ENCODE measurements at places on chromosomes 5 and 9.

DNA sequence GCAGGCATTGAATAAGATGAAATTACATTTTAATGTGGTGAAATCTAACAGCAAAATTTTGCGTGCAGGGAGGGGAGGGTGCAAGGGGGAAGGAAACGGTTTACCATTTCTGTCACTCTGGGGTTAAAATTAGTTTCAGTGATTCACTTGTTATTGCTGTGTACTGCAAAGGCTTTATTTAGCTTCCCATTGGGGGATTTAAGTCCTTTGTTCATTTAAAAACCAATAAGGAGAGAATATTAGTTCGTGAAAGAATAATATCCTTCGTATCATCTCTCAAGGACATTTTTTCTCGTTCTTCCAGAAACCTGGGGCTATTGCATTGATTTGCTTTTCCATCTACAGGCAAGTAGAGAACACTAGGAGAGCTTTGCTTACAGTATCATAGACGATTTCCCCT lies 667.8 kb upstream of the RGMB start:
- no peak for DNase-seq

GRCh38 chr9:131981116-131981776 lies 98.4 kb downstream of the MED27 start:
- no peak for DNase-seq

GRCh38 chr5:178196986-178197385 lies 7.3 kb upstream of the HNRNPAB start:
- DNase-seq, result no peak

- DNase-seq, result no peak
Observed at GRCh38 chr9:123776708-123777537, 153.0 kb downstream of the DENND1A start.

- peak; percentile 48 for DNase-seq
Observed at GRCh38 chr5:72063219-72063819, 44.0 kb upstream of the MAP1B start.

DNA sequence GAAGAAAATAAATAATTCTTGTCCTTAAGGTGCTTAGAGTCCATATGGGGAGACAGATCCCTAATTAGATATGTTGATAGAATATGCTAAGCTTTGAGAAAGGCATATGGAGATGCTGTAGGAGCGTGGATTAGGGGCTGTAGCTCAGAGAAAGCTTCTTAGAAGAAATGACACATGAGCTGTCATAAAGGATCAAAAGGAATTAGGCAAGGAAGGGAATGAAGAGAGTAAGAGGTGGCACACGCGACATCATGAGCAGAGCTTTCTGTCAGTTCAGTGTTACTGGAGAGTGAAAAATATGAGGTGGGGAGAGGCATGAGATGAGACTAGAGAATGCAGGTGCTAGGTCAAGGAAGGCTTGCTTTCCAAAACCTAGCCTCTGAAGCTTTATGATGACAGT lies 118.6 kb downstream of the KIAA0825 start:
- DNase-seq, result no peak

GRCh38 chr9:130815242-130815808 lies 19.7 kb upstream of the ABL1 start:
- DNase-seq, result peak; percentile 30

DNA sequence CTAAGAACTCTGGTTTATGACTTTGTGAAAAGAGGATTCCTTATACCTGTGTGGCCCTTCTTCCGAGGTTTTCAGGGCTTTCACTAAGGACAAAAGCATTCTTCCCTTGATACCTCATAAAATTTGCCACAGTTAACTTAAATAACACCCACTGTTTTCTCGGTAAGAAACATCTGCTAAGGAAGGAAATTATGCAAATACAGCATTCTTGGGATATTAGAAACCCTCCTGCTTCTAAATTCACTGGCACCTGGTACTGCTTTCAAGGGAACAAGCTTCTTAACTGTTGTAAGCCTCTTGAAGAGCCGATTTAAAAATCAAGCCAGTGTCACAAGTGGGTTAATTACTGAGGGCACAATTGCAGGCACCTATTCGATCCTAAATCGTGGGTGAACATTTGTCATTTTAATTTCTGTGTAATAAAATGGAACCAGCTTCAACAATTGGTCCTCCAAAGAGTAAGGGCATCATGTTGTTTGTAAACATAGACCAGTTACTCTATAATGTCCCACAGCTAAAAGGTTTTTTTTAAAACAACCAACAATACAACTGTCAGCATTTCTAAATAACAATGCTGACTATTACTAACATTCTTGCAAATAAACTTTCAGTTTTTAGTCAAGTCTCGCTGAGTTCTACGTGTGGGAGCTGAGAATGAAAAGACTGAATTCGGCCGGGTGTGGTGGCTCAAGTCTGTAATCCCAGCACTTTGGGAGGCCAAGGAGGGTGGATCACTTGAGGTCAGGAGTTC lies 26.6 kb downstream of the AK3 start:
- DNase-seq, result no peak

- no peak for DNase-seq
Observed at GRCh38 chr5:119864286-119864685, 234.9 kb downstream of the FAM170A start.

GRCh38 chr5:174344335-174344734 lies 298.8 kb downstream of the NSG2 start:
- no peak for DNase-seq

DNA sequence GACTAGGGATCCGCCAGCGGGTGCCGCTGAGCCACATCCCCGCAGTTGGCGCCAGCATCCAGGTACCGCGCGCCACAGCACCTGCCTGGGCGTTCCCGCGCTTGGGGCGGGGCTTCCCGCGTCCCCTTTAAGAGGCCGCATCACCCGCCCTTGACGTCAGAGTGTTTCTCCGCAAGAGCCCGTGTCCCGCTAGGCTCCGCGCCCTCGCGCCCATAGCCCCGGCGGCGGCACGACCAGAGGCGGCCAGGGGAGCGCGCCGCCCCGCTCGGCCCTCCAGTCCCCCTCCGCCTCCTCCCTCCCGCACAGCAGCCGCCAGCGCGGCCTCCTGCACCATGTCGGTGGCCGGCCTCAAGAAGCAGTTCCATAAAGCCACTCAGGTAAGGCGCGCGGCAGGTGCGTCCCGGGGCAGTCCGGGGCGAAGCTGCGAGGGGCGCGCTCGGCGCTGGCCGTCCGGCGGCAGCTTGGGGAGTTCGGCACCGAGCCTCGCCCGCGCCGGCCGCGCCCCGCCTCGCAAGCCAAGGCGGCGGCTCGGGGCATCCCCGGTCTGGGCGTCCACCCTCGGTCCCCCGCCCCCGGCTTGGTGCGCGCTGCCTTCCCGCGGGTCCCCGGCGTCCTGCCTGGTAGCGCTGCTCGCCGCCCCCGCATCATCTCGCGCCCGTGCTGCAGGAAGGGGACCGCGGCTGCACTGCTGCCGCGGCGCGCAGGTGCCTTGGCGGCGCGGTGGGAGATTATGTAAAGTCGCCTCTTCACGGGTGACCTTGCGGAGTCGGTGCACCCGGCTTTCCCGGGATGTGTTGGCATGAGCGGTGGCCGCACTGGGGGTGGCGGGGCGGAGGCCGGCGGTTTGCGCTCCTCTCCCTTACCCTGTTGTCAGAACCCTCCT lies at the start of gene SH3GL2:
Gene SH3GL2, plus strand, starts transcription at position 156 of the 883 bp plus-strand sequence.
- DNase-seq, result peak; percentile 40

DNA sequence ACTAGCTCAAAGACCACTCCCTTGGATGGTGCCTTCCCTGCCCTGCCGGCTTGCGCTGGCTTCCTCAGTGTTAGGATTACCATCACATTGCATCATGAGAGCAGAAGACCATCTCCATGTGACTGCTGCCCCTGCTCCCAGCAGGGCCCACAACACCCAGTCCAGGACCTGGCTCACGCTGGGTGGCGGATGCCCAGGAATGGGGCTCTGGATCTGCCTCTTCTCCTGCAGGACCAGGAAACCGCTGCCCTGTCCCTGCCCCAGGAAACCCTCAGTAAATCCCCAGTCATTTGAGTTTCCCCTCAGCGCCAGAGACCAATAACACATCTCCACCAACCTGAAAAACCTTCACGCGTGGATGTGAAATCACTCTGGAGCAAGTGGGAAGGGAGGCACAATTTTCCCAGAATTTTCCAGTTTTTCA lies 3.3 kb upstream of the RNF44 start:
- DNase-seq, result no peak

- peak; percentile 47 for DNase-seq
Observed at GRCh38 chr9:113712053-113712452, 164.1 kb upstream of the ZNF618 start.

GRCh38 chr9:105444130-105444529 lies 3.7 kb upstream of the FSD1L start:
- peak; percentile 88 for DNase-seq

DNA sequence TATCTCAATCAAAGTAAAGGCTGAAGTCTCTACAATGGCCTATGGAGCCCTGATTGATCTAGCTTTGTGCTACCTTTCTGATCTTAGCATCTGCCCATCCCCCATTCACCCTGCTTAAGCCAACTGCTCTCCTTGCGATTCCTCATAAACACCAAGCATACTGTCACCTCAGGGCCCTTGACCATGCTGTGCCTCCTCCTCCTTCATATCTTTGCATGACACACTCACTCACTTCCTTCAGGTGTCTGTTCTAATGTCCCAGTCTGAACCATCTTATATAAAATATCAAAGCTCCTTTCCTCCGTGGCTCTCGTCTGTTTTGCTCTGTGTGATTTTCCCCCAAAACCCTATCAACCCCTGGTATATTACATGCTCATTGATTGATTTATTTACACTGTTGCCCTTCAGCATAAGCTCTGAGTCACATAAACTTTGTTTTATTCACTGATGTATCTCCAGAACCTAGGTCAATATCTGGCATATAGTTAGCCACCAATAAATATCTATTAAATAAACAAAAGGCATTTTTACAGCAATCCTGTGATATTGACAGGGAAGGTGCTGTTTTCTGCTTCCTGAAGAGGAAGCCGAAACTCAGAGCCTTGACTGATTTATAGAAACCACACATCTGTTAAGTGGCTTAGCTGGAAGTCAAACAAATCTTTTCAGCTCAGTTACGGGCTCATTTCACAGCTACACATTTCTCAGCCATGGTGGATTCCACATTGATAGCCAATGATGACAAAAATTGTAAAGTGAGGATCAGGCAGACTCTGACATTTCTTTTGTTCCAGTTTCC lies 103.6 kb downstream of the BOD1 start:
- DNase-seq, result no peak

DNA sequence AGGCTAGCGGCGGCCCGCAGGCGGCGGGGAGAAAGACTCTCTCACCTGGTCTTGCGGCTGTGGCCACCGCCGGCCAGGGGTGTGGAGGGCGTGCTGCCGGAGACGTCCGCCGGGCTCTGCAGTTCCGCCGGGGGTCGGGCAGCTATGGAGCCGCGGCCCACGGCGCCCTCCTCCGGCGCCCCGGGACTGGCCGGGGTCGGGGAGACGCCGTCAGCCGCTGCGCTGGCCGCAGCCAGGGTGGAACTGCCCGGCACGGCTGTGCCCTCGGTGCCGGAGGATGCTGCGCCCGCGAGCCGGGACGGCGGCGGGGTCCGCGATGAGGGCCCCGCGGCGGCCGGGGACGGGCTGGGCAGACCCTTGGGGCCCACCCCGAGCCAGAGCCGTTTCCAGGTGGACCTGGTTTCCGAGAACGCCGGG lies 253 bp downstream of the SLC12A2 start:
- DNase-seq, result no peak

GRCh38 chr5:170570476-170570875 lies 66.7 kb downstream of the KCNIP1 start:
- DNase-seq, result no peak

DNA sequence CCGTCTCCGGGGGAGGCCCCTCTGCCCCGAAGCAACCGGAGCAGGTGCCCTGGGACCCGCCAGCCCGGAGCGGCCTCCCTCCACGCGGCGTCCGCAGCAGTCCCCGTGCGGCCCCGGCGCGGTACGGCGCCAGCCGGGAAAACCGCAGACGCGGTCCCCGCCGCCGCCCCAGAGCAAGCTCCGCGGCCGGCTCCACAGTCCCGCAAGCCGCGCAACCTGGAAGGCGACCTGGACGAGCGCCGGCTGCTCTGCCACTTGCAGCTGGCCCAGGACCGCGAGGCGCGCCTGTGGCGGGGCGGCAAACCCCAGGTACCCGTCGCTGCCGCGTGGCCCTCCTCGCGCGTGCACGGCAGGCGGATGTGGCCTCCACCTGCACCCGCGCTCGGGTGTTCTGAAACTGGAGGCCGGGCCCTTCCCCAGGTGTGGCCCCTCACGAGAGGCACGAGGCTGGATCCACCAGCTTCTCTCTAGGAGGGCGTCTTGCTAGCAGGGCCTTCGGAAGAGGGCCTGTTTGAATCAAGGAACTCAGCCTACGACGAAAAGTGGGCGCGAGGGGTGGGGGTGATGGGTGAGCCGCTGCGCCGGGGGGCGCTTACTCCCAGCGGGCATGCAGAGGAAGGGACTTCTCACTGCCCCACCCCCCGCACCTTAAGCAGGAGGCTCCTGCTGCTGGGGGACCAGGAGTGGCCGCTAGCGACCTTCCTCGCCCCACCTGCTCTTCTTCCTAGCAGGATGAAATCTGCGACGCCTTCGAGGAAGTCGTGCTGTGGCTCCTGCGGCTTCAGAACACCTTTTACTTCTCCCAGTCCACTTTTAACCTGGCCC lies 602 bp downstream of the CCNI2 start:
- DNase-seq, result no peak

DNA sequence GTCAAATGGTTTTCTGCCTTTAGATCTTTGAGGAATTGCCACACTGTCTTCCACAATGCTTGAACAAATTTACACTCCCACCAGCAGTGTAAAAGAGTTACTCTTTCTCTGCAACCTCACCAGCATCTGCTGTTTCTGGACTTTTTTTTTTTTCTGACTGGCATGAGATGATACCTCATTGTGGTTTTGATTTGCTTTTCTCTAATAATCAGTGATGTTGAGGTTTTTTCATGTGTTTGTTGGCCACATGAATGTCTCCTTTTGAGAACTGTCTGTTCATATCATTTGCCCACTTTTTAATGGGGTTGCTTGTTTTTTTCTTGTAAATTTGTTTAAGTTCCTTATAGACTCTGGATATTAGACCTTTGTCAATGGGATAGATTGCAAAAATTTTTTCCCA lies 129.2 kb upstream of the PTGER4 start:
- no peak for DNase-seq

- DNase-seq, result no peak
Observed at GRCh38 chr5:176389135-176390123, 878 bp downstream of the HIGD2A start.

DNA sequence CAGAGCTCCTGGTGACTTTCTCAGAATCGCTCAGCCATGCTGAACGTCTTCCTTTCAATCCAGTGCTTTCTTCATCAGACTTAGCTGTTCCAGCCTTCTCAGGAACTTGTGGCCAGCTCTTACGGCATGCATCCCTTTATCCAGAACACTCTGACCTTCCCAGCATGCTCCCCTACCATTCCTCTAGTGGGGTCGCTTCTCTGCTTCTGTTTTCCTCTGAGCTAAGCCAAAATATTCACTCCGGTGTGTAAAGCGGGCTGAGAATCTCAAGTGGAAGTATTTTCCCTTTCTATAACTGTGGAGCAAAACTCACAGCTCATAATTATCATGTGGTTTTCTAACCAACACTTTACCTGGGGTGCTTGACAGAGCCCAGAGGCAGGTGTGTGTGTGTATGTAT lies 6.2 kb downstream of the DCANP1 start:
- no peak for DNase-seq

GRCh38 chr9:95772320-95773052 lies 103.0 kb upstream of the ERCC6L2 start:
- no peak for DNase-seq
